ENCODE measurements at places on chromosomes 2 and 18.

GRCh38 chr2:111072220-111072871 lies 48.4 kb upstream of the BCL2L11 start:
- no peak for DNase-seq

- no peak for DNase-seq
Observed at GRCh38 chr2:47867205-47867604, 39.1 kb downstream of the FBXO11 start.

GRCh38 chr18:26004832-26005231 lies 85.6 kb downstream of the SS18 start:
- DNase-seq: no peak

GRCh38 chr2:150174971-150175421 lies 312.5 kb downstream of the RND3 start:
- DNase-seq: no peak

- DNase-seq: no peak
Observed at GRCh38 chr2:216160786-216161185, 51.6 kb downstream of the XRCC5 start.

DNA sequence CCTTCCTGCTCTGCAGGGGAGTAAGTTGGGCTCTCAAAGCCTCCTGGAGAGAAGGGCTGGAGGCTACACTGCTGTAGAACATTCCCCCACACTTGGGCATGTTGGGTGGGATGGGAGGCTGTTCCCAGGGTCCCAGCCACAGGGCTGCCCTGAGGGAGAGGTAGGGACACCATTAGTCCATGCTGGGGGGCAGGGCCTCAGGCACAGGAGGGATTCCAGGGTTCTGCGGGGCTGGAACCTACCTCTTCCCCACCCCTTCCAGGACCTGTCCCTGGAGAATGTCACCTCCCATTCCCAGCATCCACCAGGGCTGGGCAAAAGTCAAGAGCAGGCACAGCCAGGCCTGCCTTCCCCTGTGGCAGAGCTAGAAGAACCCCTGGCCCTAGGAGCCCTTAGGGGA lies 6.9 kb upstream of the ADRA2B start:
- DNase-seq: no peak

Measured in SIG-M5 (cell line).